Activated T-helper 1 cell treated with anti-CD3 and anti-CD28 coated beads, Interleukin-12 subunit alpha, Interleukin-12 subunit beta, Interleukin-2, Interleukin-4 antibody, amounts not matched to agents 30 ng/mL and 10 ng/mL and 1 ng/mL, durations not matched to agents 14 hours and 24 hours and 36 hours (primary cell): ENCODE measurements at places on chromosomes 13 and 19.

DNA sequence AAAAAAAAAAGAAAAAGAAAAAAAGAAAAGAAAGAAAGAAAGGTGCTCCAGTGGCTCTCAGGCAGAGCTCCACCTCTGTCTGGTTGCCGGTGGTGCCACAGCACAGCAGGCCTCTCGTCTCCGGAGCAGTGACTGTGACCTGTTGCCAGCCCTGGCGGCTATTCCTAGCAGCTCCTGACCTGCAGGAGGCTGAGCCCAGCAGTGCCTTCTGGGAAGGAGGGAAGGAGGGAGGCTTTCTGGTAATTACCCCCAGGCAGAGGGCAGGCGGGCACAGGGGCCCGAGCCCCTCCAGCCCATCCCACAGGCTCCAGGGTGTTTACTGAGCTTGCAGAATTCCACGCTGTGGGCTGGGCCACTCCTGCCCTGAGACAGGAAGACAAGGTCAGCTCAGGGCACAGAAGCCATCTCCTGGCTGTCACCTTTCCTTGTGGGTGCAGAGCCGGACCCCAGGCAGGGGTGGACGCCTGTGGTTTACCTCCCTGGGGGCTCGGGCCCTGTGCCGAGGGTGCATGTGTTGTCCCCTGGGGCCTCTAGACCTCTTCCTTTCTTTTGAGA is 77.9 kb downstream of the GNG7 start:
- H3K27ac ChIP-seq: no peak overlapping the region
- no peak for DNase-seq
- H3K4me3 ChIP-seq: no peak overlapping the region
- no peaks in the 10 kb centered on the region for H3K27me3 ChIP-seq

- no peak overlapping the region for H3K27ac ChIP-seq
- H3K27me3 ChIP-seq: no peaks in the 10 kb centered on the region
- H3K4me3 ChIP-seq: no peak overlapping the region
- peaks cover 29% of the 10 kb centered on the region for H3K4me1 ChIP-seq
- no peak for DNase-seq
These were observed 4.1 kb downstream of the LRFN3 start for GRCh38 chr19:35940078-35940775.

- DNase-seq: no peak
- no peaks in the 10 kb centered on the region for H3K4me1 ChIP-seq
- no peak overlapping the region for H3K27ac ChIP-seq
- H3K4me3 ChIP-seq: no peak overlapping the region
- H3K36me3 ChIP-seq: no peaks in the 10 kb centered on the region
These were observed 200.2 kb downstream of the GPC5 start for GRCh38 chr13:91598655-91599054.

- DNase-seq: no peak
- H3K4me1 ChIP-seq: no peaks in the 10 kb centered on the region
- no peaks in the 10 kb centered on the region for H3K36me3 ChIP-seq
- H3K27me3 ChIP-seq: no peaks in the 10 kb centered on the region
These were observed 709.4 kb downstream of the PCDH17 start for GRCh38 chr13:58340895-58341294.

DNA sequence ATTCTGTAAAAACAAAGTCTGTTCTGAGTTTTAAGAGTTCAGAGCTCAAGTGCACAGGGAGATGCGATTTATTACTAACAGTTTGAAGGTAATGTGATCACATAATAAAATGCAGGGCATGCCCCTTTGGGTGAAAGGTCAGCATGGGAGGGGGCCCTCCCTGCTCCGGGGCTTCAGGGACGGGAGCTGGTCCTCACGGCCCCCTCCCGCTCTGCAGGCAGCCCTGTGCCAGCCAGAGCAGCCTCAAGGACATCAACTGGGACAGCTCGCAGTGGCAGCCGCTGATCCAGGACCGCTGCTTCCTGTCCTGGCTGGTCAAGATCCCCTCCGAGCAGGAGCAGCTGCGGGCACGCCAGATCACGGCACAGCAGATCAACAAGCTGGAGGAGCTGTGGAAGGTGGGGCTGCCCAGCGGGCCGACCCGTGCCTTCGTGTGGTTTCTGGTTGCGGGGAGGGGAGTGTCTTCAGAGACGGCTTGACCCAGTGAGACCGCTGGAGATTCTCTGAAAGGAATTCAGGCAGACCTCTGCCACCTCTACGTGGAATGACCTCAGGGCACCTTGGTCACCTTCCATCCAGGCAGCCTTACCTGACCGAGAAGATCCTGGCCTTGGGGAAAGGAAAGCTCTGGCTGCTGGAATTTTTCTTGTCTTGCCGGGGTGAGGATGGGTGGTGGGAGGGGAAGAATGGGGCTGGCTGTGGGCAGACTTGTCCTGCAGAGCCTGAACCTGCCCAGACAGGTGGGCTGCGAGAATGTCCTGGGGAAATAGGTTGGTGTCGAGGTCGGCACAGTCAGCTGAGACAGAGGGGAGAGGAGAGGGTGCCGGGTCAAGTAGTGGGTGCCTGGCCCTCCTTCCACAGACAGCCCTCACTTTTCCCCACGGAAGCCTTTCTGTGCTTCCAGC is 19.0 kb downstream of the UPF1 start:
- peaks cover 60% of the 10 kb centered on the region for H3K36me3 ChIP-seq
- H3K4me3 ChIP-seq: no peak overlapping the region
- H3K27me3 ChIP-seq: no peaks in the 10 kb centered on the region
- H3K27ac ChIP-seq: no peak overlapping the region
- DNase-seq: no peak
- peaks cover 24% of the 10 kb centered on the region for H3K4me1 ChIP-seq

DNA sequence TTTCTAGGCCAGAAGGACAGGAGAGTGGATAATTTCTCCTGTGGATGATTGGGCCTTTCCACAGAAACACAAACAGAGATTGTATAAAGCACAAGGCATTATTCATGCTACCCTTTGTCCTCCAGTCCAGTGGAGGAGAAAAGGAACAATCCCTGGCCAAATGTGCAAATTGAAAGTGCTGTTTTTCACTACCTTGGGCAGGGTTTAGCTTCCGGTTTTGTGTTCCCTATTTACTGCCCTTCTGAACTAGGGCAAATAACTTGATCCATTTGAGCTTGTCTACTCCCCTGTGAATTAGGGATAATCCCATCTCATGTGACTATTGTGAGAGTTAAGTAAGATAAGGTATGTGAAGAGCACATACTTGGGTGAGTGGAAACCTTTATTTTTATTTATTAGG is 13.3 kb downstream of the PDX1 start:
- peaks cover 46% of the 10 kb centered on the region for H3K27me3 ChIP-seq
- H3K27ac ChIP-seq: no peak overlapping the region
- no peaks in the 10 kb centered on the region for H3K4me1 ChIP-seq
- no peak for DNase-seq
- H3K4me3 ChIP-seq: no peak overlapping the region

DNA sequence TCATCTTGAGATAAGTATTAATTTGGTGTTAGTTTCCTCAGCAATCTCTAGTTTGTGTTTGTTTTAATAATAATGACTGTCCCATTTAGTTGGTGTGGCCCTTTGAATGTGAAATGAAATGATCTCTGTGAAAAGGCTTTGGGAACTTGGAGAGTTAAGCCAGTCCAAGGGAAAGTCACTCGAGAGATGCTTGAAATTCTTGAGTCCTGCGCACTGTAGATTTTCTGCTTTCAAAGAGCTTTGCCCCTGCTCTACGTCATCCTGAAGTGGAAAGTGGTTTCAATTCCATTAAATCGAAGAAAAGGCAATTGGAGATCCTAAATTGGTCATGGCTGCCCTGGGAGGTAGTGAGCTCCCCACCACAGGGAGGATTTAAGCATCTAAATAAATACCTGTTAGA is 403.8 kb downstream of the ZNF536 start:
- DNase-seq: no peak
- H3K27ac ChIP-seq: no peak overlapping the region
- no peak overlapping the region for H3K4me3 ChIP-seq
- H3K4me1 ChIP-seq: no peaks in the 10 kb centered on the region
- H3K27me3 ChIP-seq: no peaks in the 10 kb centered on the region
- no peaks in the 10 kb centered on the region for H3K36me3 ChIP-seq

DNA sequence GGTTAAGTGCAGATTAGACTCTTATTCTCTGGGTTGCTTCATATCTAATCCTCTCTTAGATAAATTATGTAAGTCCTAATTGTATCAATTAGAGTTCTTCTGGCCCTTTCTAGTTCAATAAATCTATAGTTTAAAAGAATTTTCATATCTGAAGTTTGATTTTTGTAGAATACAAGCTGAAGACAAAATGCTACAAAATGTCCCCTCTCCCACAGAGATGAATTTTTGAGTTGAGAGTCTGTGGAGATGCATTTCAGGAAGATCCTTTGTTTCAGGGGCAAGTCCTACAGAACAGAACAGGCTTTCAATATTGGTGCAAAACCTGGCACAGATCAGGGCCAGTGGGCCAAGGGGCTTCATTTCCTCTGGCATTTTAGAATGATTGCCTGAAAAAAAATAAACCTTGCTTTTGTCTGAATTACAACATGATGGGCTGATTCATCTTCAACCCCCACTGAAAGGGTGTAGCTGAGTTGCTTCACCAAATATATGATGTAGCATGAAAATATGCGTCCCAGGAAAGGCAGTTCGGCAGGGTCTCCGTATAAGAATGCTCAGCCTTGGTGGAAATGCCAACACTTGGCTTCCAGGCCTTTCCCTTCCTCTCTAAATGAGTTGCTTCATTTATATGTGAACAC is 6.4 kb upstream of the IPO5 start:
- peaks cover 2% of the 10 kb centered on the region for H3K27me3 ChIP-seq
- H3K4me3 ChIP-seq: no peak overlapping the region
- no peak overlapping the region for H3K27ac ChIP-seq
- H3K36me3 ChIP-seq: no peaks in the 10 kb centered on the region
- H3K4me1 ChIP-seq: no peaks in the 10 kb centered on the region

DNA sequence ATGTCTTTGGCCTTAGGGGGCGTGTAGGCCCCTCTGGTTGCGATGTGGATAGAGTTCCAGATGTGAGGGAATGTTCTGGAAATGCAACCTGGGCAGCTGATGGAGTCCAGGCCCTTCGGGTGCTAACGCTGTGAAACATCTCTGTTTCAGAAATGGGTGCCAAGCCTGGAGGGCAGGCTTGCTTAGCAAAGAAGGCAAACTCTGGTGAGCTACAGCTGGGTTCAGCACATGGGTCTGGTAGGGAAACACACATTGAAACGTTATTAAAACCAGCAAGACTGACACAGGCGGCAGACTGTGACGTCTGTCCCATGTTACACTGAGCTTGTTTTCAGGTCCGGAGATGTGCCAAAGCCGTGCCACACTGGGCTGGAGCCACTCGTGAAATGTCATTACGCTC is 8.6 kb upstream of the CDC16 start:
- H3K4me3 ChIP-seq: no peak overlapping the region
- DNase-seq: no peak
- no peaks in the 10 kb centered on the region for H3K36me3 ChIP-seq
- H3K27me3 ChIP-seq: peaks cover 23% of the 10 kb centered on the region

GRCh38 chr19:57348136-57348535 is 2.9 kb upstream of the ZNF304 start:
- H3K4me1 ChIP-seq: peaks cover 23% of the 10 kb centered on the region
- no peak overlapping the region for H3K27ac ChIP-seq
- no peak for DNase-seq
- H3K4me3 ChIP-seq: no peak overlapping the region
- H3K27me3 ChIP-seq: no peaks in the 10 kb centered on the region

DNA sequence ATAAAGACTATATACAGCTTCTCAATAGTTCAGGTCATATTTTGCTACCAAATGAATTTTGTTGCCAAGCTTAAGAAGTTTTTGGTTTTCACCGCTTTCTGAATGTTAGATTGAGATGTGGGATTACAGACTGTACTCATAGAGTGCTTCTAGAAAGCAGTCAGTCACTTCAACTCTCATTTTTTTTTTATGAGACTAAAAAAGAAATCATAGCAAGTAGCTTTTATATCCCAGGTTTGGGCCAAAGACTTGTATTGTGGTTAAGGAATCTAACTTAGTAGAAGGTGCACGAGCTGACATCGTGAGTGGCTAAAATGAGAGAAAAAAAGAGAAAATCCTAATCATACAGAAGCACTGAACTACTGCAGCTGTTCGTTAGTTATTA is 2.2 kb upstream of the USPL1 start:
- DNase-seq: no peak
- no peak overlapping the region for H3K4me3 ChIP-seq
- H3K27me3 ChIP-seq: peaks cover under 1% of the 10 kb centered on the region
- H3K27ac ChIP-seq: no peak overlapping the region
- peaks cover 12% of the 10 kb centered on the region for H3K4me1 ChIP-seq

DNA sequence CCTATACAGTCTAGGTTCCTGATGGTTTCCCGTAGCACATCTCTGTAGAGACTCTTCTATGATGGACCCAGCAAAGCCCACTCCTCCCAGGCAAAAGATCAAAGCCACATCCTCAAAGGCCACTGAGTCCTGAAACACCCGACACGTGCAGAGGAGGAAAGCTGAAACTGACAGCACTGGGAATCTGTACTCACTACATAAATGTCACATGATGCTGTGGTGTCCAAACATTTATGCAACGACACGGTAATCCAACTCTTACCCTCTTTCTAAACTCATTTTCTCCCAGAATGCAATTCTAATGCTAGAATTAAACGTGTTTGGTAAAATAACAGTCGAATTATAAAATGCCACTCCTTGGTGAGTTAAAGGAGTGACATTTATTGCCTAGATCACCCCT is 7.0 kb upstream of the ZNF441 start:
- no peaks in the 10 kb centered on the region for H3K27me3 ChIP-seq
- H3K4me3 ChIP-seq: no peak overlapping the region
- no peaks in the 10 kb centered on the region for H3K4me1 ChIP-seq

DNA sequence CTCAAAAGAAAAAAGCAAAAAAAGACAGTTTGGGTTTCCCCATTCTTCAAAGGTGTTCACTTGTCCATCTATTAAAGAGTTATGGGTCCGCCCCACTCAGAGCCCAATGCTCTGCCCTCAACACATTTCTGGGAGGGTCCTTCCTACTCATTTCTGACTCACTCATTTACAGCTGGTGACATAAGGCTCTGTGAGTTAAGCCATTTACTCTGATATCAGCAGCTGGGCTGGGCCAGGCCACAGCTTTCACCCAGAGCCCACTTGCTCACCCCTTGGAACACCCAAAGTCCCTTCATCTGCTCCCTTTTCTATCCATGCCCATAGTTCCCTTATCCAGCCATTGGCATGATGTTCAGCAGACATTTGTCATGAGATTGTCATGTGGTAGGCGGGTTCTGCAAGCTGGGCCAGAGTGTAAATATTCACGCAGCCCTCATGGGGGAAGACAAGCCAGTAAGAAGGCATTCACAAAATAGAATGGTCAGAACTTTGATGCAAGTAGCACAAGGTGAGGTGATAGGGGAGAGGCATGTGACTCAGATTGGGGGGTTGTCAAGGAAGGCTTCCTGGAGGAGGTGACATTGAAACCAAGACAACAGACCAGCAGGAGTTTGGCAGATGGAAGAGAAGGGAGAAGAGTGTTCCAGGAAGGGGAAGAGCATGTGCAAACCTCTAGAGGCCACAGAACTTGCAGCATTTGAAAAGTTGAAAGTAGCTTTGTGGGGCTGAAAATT is 5.9 kb downstream of the MAST1 start:
- H3K4me3 ChIP-seq: no peak overlapping the region
- H3K27ac ChIP-seq: no peak overlapping the region
- no peak for DNase-seq
- H3K36me3 ChIP-seq: peaks cover 5% of the 10 kb centered on the region
- H3K27me3 ChIP-seq: peaks cover 27% of the 10 kb centered on the region
- peaks cover 30% of the 10 kb centered on the region for H3K4me1 ChIP-seq
